ENCODE measurements at places on chromosomes 7 and 10.

GRCh38 chr7:47183862-47184590 lies 397.9 kb downstream of the TNS3 start:
- DNase-seq = no peak

- no peak for DNase-seq
Measured at GRCh38 chr10:131786756-131787605, 113.8 kb upstream of the PPP2R2D start.

DNA sequence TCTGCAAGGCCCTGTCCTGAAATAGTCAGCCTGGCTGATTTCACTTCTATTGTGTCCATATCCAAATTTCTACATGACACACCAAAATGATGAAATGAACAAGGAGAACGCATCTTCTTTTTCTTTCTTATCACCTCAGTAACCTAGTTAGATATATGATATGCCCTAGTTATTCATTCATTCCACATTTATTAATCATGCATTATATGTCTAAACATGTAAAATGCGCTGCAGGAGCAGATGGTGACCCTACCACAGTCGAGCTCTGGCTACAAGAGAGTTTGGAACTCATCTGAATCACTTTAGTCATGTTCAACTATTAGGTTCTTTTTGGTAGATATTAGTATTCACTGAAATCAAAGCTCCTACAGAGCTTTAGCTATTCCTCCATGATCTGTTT lies 31.8 kb upstream of the VPS41 start:
- DNase-seq = no peak

- DNase-seq = no peak
Measured at GRCh38 chr7:139631520-139632031, 108.1 kb downstream of the CLEC2L start.

GRCh38 chr7:74480861-74481417 lies 27.2 kb downstream of the GTF2IRD1 start:
- no peak for DNase-seq

GRCh38 chr10:17647326-17647725 lies 3.4 kb downstream of the STAM start:
- DNase-seq = no peak

GRCh38 chr10:93218386-93218785 lies 144.7 kb downstream of the CYP26A1 start:
- no peak for DNase-seq

- DNase-seq = peak; percentile 51
Measured at GRCh38 chr7:94907026-94907810, at the start of gene PPP1R9A. Gene PPP1R9A (plus strand): TSS chr7:94907594. CDS start chr7:94910114, 2,520 bp downstream.

DNA sequence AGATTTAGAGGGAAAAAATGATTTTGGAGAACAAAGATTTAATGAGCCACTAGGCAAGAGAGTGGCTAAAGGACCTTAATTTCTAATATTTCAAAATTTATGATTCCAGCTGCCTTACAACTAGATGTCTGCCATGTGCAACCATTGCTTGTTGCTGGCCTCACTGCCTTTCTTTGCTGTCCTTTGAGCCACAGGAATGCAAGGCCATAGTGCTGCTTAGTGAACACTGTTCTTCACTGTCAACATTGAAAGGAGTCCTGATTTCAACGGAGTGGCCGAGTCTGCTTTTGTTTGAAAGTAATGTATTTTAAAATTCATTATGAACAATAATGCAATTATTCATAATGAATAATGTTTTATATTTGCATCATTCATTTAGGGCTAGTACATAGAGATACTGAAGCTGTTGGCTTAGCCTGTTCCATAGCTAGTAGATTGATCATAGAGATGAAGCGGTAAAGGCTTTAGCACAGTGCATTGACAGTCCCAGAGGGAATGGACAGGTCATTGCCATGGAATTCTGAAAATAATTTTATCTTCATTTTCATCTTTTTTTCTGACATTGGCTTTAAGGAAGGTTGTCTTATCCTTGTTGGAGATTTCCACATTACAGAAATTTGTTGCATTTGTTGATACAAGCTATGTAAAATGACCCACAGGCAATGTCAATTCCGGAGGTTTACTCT lies 544.1 kb downstream of the AUTS2 start:
- no peak for DNase-seq

GRCh38 chr7:99004216-99004615 lies 125.9 kb downstream of the TRRAP start:
- DNase-seq = no peak

DNA sequence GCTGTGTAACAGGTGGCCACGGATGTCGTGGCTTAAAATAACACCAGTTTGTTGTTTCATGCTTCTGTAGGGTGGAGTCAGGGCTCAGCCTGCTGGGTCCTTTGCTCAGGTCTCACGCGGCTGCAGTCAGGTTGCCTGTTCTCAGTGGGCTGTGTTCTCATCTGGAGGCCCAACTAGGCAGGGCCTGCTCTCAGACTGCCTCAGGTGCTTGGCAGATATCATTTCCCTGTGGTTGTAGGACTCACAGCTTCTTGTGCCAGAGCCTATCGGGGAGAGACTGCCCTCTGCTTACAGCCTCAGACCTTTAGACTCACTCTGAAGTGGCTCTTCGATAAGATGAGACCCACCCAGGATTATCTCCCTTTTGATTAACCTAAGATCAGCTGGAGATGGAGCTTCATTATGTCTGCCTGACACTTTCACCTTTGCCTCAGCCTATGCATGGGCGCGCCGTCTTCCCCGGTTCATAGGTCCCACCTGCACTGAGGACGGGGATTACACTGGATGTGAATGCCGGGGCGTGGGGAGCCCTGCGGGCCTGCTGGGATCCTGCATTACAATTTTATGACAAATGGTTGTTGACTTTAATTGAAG lies 55.3 kb downstream of the INPP5A start:
- no peak for DNase-seq

GRCh38 chr10:60820093-60820754 lies 41.9 kb downstream of the CDK1 start:
- DNase-seq = no peak

GRCh38 chr7:5177060-5177459 lies 13.0 kb upstream of the WIPI2 start:
- no peak for DNase-seq

- DNase-seq = no peak
Measured at GRCh38 chr10:992467-992866, 4.2 kb downstream of the GTPBP4 start.

GRCh38 chr7:6172910-6173295 lies 99.5 kb downstream of the CYTH3 start:
- DNase-seq = no peak

DNA sequence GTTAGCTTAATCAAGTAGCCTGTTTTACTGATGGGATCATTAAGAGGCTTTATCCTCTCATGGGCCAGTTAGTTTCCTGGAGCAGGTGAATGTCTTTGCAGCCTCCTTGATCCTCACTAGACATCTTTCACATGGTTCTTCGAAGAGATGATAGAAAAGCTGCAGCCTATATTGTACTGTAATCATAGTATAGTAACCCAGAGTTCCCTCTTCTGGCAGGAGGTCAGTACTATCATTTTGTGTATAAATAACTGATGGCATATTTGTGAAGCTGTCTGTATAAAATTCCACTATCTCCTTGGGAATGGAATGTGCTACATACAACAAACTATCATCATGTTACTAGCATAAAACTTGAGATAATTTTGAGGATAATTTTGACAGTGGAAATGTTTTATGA lies 123.8 kb upstream of the PRPS1L1 start:
- peak; percentile 7 for DNase-seq

GRCh38 chr7:29115130-29115687 lies 31.1 kb downstream of the CPVL start:
- no peak for DNase-seq

- DNase-seq = peak; percentile 7
Measured at GRCh38 chr7:116782177-116782711, 80.1 kb upstream of the CAPZA2 start.

GRCh38 chr10:46552526-46553237 lies 3.8 kb downstream of the GPRIN2 start:
- DNase-seq = no peak

DNA sequence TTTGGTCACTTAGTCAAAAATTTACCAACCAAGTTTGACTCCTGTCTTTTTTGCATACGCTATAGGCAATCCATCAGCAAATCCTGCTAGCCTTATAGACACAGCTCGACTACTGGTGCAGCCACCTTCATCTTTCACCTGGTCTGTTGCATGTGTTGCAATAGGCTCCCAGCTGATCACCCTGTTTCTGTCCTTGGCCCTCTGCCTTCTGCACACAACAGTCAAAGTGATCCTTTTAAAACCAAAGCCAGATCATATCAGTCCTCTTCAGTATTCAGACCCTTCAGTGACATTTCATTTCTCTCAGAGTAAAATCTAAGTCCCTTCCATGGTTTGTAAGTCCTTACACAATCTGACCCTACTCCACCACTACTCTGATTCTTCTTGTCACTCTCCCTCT lies 10.9 kb upstream of the CDK6 start:
- no peak for DNase-seq

DNA sequence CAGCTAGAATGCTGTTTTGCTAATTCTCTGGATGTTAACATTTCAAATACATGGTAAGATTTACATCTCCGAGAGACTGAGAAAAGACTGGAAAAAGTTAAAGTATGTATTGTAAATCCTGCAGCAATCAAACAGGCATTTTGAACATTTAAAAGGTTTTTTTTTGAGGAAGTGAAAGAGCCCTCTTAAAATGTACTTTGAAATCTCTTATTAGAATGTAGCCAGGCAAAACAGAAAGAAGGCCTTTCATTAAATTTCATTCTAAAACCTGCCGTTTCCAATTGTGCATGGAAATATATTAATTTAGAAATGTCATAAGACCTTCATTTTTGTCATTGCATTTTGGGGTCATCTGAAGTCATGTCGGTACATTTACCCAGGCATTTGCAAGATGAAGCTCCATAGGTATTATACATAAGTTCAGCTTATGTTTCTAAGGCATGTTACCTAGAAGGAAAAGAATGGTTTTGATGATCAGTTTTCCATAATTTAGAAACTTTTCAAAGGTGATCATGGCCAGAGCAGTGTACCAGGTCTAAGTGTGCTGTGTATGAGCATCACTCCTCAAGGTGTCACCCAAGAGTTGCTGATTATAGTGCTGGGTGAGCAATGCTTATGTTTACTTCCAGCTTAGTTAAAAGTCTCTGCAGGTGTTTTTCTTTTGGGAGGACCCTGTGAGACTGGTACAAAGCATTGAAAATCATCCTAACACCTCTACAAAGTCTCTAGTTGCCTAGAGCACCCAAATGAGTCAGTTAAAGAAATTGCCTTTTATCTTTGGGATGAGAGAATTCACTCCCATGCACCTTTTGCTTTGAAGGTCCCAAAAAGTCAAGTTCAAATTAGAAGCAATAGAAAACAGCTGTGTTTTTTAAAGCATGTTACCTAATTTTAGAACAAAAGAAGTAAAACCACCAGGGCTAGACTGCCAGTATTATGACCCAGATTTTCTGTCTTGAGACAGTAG lies 7.1 kb downstream of the ZNF736 start:
- no peak for DNase-seq

DNA sequence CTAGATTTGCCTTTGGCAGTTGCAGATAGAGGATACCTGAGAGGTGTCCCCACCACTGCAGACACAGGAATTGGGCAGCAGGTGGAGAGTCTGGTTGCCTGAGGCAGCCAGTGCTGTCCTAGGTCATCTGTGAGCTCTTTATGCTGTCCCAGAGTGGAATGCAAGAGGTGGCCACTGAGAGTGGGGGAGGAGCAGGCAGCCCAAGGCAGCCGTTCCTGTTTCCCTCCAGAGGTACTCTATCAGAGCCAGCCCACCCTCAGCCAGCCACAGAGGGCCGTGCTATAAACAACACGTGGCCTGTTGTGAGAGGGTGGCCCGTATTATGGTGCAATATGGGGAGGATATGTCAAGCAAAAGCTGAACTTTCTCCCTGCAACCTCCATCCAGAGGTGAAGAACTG lies 8.5 kb downstream of the LRRC18 start:
- no peak for DNase-seq

DNA sequence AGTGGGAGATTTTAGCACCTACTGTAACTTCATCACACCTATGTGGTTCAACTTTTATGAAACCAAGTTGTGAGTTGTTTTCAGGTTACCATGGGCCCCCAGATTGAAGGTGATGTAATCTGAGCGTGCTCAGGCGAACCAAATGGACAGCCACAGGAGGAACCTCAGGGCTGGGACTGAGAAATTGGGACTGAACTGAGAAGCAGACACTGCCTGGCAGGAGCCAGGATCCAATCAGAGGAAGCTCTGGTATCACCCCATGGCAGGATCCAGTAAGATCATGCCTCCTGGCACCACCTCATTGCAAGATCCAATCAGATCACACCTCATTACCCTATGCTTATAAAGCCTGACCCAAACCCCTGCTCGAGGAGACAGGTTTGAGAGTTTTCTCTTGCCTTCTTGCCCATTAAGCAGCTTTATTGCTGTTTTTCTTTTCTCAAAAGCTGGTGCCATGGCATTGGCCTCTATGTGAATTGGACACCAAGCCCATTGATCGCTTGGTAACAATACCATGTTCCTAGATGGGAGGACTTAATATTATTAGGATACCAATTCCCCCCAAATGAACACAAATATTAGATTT lies 43.2 kb upstream of the GDF10 start:
- no peak for DNase-seq

DNA sequence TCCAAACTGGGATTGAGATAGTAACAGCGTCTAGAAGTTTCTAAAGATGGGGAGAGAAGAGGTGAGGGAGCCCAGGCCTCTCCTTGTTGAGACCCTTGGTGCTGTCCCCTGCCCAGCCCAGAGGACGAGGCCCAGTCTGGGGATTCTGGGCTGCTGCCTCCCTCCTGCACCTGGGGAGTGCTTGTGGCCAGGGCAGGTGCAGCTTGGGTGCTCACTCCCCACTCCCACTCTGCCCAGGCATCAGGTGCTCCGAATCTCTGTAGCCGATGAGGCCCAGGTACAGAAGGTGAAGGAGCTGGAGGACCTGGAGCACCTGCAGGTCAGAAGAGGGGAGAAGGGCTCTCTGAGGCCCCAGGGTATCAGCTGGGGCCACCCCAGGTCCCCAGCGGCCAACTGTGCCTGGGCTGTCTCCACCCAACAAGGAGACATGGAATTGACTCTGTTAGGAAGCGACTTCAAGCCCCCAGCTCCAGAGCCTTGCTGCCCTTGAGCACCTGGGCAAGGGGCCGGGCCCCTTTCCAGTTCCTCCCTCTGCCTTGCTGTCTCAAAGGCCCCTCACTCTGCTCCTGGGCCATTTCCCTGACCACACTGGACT lies 664 bp downstream of the CPA1 start:
- no peak for DNase-seq

- DNase-seq = no peak
Measured at GRCh38 chr7:26726051-26726450, 138.3 kb downstream of the SKAP2 start.

GRCh38 chr7:99040104-99040958 lies 103.6 kb downstream of the SMURF1 start:
- DNase-seq = peak; percentile 62

DNA sequence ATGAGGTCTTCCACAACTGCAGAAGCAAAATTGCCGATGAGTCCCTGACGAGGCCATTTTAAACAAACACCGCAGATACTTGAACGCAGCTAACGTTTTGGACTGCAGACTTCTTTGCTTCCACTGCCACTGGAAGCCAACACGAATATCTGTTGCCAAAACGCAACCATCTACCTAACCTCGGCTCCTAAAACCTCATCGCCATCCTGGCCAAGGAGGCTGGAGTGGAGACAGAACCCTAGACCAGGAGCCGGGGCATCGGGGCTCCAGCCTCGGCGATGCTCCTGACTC lies 493 bp downstream of the WDR91 start:
- DNase-seq = no peak

GRCh38 chr7:121385800-121386179 lies 10.3 kb downstream of the FAM3C start:
- DNase-seq = no peak
